SJSA1 (cell line): ENCODE measurements at places on chromosomes 7 and 10. TPM values are rescaled to one million over a fixed set of nuclear protein-coding genes. Genes with fewer than 3 reads are reported as not detected.
A peak's percentile ranks its signal among the peaks of the same experiment; 100 is the strongest.

DNA sequence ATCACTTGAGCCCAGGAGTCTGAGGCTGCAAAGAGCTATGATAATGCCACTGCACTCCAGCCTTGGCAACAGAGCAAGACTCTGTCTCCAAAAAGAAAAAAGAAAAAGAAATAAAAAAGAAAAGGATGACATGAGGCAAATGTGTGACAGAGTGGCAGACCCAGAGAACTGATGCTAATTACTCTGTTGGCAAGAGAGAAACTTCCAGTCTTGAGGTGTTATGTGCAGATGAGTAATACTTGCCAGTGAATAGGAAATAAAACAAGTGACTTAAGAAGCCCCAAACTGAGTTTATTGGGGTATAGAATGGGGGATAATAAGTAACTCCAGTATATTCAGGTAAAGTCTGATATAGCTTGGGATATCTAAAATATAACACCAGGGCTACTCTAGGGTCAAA is 9.5 kb upstream of the ANXA7 start:
- peaks cover 35% of the 10 kb centered on the region for H3K36me3 ChIP-seq
- no peak overlapping the region for H3K4me3 ChIP-seq
- DNase-seq, result no peak
- no peaks in the 10 kb centered on the region for H3K4me1 ChIP-seq
- no peaks in the 10 kb centered on the region for H3K27me3 ChIP-seq

DNA sequence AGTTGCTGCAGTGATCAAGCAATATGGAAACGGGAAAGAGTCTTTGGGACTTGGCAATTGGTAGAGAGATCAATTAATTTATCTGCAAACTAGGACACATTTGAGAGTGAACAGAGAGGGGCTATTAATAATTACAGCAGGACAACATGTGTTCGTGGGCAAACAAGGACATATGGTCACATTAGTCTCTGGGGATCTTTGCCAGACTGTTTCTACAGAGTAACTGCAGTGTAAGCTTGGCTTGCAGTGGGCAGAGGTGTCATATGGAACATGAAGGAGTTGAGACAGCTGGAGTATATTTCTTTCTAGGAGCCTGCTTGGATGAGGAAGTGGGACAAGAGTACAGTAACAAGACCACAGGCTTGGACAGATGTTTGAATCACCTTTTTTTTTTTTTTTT is 232.1 kb upstream of the LYZL1 start:
- H3K27me3 ChIP-seq, result no peaks in the 10 kb centered on the region
- H3K36me3 ChIP-seq, result no peaks in the 10 kb centered on the region
- DNase-seq, result no peak
- no peak overlapping the region for H3K4me3 ChIP-seq
- H3K27ac ChIP-seq, result no peak overlapping the region

DNA sequence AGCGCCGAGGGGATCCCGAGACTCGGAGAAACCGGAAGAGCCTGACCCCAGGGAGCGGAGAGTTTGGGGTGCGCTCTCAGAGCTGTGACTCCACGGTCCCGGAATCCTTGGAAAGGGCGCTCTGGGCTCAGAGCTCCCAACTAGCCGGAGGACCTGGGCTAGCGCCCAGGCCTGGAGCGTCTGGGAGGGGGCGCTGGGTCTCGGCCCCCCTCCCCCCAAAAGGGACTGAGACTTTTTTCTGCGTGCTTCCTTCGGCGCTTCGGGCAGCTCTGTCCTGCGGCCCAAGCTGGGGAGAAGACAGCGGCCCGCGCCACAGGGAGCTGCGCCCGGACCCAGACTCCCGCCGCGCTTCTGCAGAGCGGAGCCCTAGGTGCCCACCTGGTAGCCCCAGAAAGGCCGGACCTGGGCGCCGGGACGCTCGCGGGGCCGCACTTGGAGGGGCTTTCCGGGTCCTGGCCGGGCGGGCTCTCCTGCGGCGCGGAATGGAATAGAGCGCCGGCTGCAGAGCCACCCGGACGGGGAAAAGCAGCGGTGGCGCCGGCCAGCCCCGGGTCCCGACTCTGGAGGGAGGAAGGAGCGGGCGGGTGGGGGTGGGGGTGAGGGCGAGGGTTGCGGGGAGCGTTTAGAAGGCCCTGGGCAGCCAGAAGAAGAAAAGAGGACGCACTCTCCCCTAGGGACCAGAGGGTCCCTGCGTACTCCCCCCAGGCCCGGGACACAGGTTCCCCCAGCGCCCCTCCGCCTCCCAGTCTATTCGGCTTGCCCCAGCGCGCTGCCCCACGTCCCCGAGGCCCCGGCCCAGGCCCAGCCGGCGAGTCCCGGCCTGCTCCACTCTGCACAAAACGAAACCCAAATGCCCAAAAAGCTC is 4.7 kb downstream of the ZNF503 start:
- peaks cover 20% of the 10 kb centered on the region for H3K36me3 ChIP-seq
- peaks cover 16% of the 10 kb centered on the region for H3K4me1 ChIP-seq
- H3K27ac ChIP-seq, result no peak overlapping the region
- DNase-seq, result no peak
- no peaks in the 10 kb centered on the region for H3K27me3 ChIP-seq

- H3K4me1 ChIP-seq, result no peaks in the 10 kb centered on the region
- H3K4me3 ChIP-seq, result no peak overlapping the region
- no peak overlapping the region for H3K27ac ChIP-seq
- H3K36me3 ChIP-seq, result no peaks in the 10 kb centered on the region
These were observed 35.1 kb downstream of the SMNDC1 start for GRCh38 chr10:110269374-110270318.

DNA sequence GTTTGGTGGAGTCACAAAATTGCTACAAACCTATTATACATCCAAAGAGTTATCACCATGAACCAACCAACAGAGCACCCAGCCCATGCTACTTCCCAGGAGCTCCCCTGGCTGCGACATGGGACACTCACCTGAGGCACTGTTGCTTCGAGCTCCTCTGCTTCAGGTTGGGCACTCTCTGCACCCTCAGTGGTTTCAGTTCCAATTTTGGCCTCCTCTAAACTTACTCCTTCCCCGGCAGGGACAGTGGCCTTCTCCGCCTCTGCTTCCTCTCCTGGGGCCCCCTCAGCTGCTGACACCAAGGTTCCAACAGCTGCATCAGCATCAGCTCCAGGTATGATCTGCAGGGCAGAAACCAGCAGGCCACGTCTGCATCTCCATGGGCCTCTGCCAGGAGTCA is 120.4 kb upstream of the TARP start:
- H3K27me3 ChIP-seq, result no peaks in the 10 kb centered on the region
- H3K4me1 ChIP-seq, result no peaks in the 10 kb centered on the region
- H3K27ac ChIP-seq, result no peak overlapping the region
- no peaks in the 10 kb centered on the region for H3K36me3 ChIP-seq
- no peak for DNase-seq

GRCh38 chr10:68752711-68753350 is 31.8 kb downstream of the CCAR1 start:
- no peaks in the 10 kb centered on the region for H3K4me1 ChIP-seq
- no peak overlapping the region for H3K4me3 ChIP-seq
- no peak overlapping the region for H3K27ac ChIP-seq
- DNase-seq, result no peak

DNA sequence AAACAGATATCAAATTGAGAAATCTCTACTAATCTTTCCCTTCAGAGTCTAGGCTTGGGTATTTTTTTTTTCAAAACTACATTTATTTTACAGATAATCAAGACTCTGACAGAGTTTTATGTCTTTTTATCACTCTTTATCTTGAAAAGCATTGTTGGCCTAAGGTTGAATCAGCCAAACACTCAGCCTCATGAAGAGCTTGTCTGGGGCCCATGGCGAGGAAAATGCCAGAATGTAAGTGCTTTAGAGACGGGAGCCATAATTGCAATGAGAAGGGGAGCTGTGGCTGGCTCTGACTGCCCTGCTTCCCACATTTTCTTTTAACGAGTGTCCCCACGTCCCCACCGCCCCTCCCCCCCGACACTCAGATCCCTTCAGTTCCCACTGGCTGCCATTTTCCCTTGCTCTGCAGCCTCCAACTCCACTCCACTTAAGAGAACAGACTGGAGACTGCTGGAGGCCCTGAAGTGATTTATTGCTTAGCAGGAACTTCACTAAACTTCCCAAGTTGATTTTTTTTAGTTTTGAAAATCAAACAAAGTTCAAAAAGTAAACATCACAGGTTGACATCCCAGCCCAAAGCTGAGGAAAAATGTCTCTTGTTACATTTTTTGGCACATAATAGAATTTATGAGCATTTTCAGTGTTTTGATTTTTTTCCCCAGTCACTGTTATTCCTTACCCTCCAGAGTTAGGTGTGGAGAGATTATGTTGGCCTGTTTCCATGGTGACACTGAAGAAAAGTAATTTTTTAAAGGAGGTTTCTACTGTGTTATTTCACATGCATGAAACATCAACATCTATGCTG is 637.5 kb upstream of the GALNT17 start:
- no peaks in the 10 kb centered on the region for H3K36me3 ChIP-seq
- no peaks in the 10 kb centered on the region for H3K27me3 ChIP-seq
- H3K4me1 ChIP-seq, result no peaks in the 10 kb centered on the region
- DNase-seq, result no peak
- H3K4me3 ChIP-seq, result no peak overlapping the region

DNA sequence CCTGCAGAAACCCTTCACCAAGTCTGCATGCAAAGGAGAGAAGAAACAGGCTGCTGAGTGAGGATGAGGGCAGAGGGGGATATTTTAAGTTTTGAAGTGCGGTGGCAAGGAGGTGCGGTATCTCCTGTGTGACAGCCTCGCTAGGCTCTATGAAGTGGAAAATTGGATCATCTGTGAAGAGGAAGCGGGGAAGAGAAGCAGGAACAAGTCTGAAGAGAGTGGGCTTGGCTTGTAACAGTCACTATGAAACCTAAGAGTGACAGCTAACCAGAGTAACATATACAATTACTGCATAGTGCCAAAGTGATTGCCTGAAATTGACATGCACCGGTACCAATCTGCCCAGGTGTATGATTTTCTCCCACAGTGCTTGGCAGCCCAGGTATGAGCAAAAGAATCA is 287.5 kb upstream of the KLF14 start:
- H3K4me1 ChIP-seq, result peaks cover 5% of the 10 kb centered on the region
- no peak overlapping the region for H3K27ac ChIP-seq
- no peak for DNase-seq
- no peak overlapping the region for H3K4me3 ChIP-seq
- peaks cover 3% of the 10 kb centered on the region; the same call in 1 of the 2 replicates for H3K36me3 ChIP-seq
- H3K27me3 ChIP-seq, result no peaks in the 10 kb centered on the region

DNA sequence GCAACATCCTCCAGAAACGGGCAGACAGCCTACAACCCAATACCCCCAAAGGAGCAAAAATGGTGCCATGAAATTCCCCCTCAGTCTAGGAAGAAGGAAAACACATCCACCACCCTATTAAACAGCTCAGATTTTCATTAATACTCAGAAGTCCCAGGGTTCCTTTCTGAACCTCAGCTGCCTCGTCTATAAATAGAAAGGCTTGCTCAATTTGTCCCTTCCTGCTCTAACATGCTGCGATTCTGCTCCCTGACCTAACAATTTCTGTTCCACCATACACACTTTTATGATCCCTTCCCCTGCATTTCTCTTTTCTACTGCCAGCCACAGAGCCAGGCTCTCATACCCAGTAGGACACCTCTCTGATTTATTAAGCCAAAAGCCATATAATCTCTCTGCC is 68.1 kb downstream of the MTERF1 start:
- no peaks in the 10 kb centered on the region for H3K4me1 ChIP-seq
- DNase-seq, result no peak
- no peak overlapping the region for H3K27ac ChIP-seq
- no peak overlapping the region for H3K4me3 ChIP-seq
- H3K36me3 ChIP-seq, result no peaks in the 10 kb centered on the region

- peaks cover 56% of the 10 kb centered on the region for H3K4me1 ChIP-seq
- DNase-seq, result peak; percentile 74
- no peaks in the 10 kb centered on the region for H3K27me3 ChIP-seq
- no peaks in the 10 kb centered on the region for H3K36me3 ChIP-seq
- no peak overlapping the region for H3K27ac ChIP-seq
These were observed 68.9 kb upstream of the ADO start for GRCh38 chr10:62735464-62736167.

DNA sequence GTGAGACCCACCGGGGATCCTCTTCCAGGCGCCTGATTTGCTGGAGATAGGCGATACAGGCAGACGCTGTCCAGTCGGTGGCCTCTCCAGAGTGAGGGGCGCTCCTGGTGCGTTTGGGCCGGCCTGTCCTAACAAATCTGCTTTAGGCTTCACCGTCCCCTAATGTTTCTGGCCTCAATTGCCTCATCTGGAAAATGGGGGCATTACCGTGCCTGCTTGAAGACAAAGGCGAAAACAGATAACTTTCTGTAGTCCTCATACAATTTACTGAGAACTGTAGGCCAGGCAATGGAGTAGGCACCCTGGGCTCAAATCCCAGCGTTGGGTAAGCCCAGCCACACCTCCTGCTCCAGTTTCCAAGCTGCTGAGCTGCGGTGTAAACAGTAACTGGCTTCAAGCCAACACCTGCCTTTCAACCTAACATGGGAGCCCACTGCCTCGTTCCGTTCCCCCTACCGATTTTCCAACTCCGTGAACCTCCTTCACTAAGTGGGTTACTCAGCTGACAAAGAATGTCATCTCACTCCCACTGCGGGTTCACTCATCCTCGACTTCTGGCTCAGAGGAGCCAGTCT is 589 bp upstream of the ZFAND4 start:
- DNase-seq, result no peak
- H3K4me1 ChIP-seq, result peaks cover 5% of the 10 kb centered on the region
- H3K4me3 ChIP-seq, result peak overlapping the region; percentile 73

DNA sequence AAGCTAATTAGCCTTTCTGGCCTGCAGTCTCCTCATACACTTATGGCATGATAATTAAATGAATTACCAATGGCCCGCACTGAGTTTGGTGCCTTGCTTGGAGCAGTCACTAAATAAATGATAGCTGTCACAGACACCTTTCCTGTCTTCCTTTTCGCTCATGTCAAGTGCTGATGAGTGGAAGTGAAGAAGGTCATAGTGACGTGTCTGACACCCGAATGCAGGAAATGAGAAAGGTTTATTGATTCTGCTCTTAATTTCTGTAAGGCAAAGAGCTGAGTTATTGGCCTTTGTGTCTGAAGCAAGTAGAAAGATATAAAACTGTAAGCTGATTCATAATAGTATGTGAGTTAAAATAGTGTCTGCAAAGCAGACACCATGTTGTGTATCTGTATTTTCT is 13.2 kb upstream of the ESYT2 start:
- H3K36me3 ChIP-seq, result no peaks in the 10 kb centered on the region
- no peak for DNase-seq
- H3K27me3 ChIP-seq, result no peaks in the 10 kb centered on the region
- H3K4me3 ChIP-seq, result no peak overlapping the region
- peaks cover 2% of the 10 kb centered on the region for H3K4me1 ChIP-seq

- H3K4me1 ChIP-seq, result peaks cover 25% of the 10 kb centered on the region
- H3K4me3 ChIP-seq, result no peak overlapping the region
- H3K36me3 ChIP-seq, result peaks cover 43% of the 10 kb centered on the region
- no peak for DNase-seq
- H3K27me3 ChIP-seq, result no peaks in the 10 kb centered on the region
- H3K27ac ChIP-seq, result no peak overlapping the region
These were observed 62.5 kb downstream of the GNA12 start for GRCh38 chr7:2781636-2782035.

Gene PTN
- total RNA-seq, result 56.7 and 70.6 TPM in 2 replicates

Gene SH2B2
- 62.6 and 83.1 TPM in 2 replicates for total RNA-seq

Gene MOGAT3
- not detected in 2 replicates for total RNA-seq

Gene TUBAL3
- total RNA-seq, result not detected in 2 replicates
